ENCODE measurements at places on chromosomes 7 and 10.

DNA sequence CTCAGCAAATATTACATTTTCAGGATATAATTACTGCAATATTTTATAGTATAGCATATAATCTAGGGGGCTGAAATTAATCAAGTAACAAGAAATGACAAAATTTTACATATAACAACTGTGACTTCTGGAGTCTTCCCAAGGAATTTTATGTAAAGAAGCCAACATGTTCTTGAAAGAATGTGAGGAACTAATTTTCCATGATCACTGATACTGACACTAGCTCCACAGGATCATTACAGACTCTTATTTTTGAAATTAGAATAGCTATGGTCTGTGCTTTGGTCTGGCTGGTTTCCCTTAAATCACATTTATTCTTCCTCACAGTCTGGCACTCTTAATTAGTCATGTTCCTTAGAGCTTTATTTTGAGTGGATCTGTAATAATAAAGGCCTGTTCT, 267.7 kb upstream of the SEMA3A start:
- no peak for DNase-seq

GRCh38 chr10:124512600-124512999, 51.0 kb downstream of the LHPP start:
- DNase-seq, result no peak

DNA sequence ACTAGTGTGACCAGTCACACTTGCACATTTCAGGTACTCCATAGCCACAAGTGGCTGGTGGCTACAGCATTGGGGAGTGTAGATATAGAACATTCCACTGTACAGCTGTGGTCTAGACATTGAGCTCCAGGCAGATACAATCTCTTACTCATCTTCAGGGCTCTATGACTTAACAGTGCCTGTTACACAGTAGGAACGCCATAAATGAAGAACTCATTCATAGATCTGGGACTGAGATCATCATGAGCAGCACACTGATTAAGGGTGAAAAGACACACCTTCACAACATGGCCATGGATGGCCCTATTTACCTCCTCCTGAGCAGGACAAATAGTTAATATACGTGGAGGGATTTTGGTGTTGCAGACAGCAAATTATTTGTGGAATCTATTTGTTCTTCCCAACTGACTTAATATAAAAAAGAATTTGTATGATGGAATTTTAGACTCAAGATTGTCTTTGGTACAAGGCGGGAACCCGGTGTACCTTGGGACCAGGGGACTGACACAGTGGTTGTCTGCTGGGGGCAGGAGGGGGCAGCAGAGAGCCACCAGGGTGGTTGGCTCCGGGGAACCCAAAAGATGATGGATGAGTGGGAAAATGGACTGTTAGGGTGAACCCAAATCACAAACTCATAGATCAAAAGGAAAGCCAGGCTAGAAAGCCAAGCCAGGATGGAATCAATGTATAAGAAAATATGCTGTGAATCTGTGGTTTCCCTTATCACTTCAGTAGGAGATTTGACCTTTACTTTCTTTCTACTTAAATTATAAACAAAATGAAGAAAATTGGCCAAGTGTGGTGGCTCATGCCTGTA, 24.3 kb upstream of the CPA2 start:
- peak; percentile 10 for DNase-seq

- DNase-seq, result peak; percentile 74
Measured at GRCh38 chr7:137975221-137975620, 26.7 kb downstream of the CREB3L2 start.

GRCh38 chr10:63700631-63701156, 179.5 kb downstream of the REEP3 start:
- DNase-seq, result peak; percentile 65

GRCh38 chr10:60289800-60290199, 99.9 kb downstream of the ANK3 start:
- DNase-seq, result no peak

DNA sequence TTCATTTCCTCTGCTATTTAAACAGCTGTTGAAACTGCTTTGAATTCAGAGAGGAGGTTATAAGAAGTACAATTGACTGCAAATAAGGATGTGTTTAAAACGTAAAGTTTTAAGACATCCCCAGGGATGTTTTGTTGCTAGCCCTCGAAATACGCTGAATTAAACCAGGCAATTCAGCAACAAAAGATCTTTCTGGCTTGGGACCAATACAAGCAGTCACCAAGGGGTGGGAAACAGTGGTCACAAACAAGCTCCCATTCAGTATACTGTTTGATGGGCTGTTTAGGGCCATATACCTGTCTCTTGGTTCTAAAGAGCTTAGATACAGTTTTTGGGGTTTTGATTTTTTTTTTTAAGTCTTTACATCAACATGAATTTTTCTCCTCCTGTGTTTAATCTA, 446.3 kb upstream of the POT1 start:
- no peak for DNase-seq

DNA sequence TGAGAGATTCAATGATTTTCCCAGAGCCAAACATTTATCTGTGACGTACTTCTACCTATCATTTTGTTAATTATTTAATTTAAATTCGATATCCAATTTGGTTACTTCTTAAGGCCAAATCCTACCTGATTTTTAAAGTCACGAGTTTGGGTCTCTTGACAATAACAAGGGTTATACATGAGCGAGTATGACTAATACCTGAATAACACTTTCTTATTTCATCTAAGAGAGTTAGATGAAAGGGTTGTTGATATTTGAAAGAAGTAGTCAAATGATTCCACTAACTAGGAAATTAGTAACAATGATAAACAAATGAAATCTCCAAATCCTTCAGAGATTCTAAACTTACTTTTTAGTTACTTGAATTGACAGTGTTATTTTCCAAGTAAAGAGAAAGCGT, 1086.9 kb downstream of the XPNPEP1 start:
- no peak for DNase-seq

- no peak for DNase-seq
Measured at GRCh38 chr7:29116361-29117200, 29.8 kb downstream of the CPVL start.

DNA sequence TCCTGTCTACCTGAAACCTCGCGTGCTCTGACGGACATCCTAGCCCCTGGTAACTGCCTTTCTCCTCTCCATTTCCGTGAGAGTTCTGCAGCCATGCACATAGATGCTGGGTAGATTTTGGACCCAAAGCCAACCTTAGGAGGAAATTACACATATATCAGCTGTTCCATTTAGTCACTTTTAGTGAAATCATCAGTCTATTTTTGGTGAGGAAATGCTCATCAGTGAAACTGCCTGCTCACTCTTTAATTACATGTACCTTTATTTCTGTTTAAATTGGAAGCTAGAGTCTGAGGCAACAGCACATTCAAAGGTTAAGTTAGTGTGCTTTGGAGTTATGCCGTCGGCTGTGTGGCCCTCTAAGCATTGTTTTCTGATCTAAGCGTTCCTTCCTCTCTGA, 231.3 kb downstream of the WDR37 start:
- DNase-seq, result no peak

GRCh38 chr7:2734751-2735571, 47.0 kb downstream of the AMZ1 start:
- DNase-seq, result no peak

DNA sequence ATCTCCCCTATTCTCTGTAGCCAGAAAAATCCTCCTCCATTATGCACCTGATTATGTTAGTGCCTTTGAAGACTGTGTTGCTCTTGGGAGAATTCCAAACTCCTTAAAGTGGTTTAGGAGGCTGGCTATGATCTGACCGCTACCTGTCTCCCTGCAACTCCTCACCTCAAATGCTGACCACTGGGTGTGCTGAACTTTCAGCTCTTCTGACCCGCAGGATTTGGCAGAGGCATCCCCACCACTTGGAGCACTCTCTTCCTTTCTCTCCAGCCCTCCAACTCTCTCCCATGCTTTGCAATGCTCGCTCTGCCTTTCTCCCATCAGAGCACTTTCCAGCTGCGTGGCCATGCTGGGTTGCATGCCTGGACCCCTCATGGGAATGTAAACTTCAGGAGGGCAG, 227.6 kb downstream of the RPS24 start:
- DNase-seq, result no peak

- DNase-seq, result peak; percentile 81
Measured at GRCh38 chr10:111705021-111705420, 478.5 kb downstream of the GPAM start.

DNA sequence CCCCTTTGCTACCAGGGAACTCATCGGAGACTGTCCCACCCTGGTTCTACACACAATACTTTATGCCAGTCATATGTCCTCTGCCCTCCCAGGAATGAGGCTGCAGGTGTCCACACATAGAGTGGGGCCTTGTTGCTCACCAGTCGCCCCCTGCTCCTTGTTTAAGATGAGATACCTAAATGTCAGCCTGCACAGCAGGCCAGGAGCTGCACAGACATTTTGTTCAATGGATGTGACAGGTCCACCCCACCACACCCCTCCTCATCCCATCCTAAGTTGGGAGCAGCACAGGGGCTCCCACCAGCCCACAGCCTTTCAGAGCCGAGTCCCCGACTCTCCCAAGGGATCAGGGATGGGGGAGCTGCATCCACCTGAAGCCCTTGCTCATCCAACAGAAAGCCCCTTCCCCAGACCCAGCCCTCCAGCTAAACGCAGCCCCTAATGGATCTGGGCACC, 6.2 kb upstream of the GRID1 start:
- no peak for DNase-seq

DNA sequence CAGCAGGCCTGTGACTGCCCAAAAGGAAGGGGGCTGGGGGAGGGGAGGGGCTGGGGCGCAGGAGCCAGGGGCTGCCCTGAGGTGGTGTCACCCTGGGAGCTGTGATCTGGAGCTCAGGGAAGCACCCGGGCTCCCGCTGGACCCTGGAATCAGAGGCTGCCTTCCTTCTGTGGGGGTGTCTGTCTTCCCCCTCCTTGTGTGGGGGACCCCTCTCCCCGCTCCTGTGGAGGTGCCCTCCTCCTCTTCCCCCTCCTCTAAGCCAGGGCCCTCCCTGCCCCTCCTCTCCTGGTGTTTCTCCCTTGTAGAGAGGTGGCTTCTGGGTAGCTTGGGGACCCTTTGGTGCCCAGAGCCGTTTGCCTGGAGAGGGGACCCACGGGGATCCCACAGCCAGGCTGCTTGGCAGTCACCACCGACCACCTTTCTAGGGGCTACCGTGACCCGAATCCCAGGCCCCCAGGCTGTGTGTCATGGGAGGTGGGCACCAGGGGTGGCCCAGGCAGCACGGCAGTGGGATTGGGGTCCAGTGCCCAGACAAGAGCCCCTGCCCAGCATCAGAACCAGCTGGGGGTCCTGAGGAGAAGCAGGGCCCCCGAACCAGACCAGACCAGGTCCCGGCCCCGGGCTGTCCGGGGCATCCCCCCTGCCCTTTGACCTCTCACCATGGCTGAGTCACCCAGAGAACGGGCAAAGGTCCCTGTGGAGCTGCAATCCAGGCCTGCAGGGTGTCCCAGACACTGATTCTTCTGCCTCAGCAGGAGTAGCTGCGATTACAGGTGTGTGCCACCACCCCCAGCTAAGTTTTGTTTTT, 741 bp downstream of the PRAP1 start:
- no peak for DNase-seq

DNA sequence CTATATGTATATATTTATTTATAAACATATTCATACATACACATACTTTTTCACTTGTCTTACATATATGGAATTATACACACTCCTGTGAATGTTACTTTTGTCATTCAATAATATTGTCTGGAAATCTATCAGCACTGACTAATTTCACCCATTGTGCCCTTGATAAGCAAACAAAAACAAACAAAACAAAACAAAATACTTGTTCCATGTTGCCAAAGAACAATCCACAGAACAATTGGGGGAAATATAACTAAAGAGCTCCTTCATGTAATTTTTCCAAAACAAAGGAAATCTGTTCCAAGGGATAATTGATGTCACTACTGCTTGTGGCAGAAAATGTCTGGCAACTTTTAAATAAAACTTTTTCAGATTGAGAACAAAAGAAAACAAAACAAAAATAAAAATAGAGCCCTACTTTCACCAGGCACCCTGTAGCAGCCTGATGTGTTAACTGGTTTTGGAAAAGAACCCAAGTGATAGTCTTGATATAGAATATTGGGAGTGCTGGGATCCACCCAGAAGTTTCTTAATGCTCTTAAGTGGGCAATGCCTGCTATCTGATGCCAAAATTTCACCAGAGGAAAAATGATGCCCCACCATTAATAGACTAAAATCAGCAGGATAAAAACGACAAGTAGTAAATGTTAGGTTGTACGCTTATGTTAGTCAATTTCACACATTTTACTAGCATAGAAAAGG, 34.0 kb upstream of the CCDC7 start:
- DNase-seq, result no peak

DNA sequence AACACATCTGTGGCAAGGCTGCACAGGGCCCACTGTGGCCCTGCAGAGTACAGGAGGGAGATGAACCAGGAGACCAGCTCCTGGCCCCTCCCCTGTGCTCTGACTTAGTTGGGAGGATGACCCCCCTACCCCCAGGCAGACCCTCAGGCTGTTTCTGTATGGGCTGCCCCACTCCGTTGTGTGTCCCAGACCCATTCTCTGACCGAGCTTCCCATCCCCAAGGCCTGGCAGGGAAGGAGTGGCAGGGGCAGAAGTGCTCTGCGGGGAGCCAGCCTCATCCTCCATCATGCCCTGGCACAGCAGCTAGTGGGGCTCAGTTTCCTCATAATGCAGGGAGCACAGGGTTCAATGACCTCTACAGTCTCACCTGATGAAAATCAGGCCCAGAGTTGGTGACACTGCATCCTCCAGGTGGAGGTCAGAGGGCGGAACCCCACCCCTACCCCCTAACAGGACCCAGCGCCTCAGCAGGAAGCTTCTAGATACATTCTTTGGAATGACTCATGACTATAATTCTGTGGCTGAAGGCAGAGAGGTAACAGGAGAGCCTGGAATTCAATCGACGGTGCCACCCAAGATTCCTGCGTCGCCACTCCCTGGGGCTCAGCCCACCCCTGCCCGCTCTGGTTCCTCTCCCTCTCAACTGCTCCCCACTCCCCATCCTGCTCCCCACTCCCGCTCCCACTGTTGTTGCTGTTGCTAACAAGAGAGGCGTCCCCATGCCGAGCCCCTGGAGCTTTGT, 18.2 kb downstream of the PODXL start:
- DNase-seq, result no peak

GRCh38 chr7:42549866-42550485, 313.0 kb upstream of the GLI3 start:
- DNase-seq, result no peak

- DNase-seq, result no peak
Measured at GRCh38 chr7:2261611-2262010, 19.6 kb downstream of the NUDT1 start.

DNA sequence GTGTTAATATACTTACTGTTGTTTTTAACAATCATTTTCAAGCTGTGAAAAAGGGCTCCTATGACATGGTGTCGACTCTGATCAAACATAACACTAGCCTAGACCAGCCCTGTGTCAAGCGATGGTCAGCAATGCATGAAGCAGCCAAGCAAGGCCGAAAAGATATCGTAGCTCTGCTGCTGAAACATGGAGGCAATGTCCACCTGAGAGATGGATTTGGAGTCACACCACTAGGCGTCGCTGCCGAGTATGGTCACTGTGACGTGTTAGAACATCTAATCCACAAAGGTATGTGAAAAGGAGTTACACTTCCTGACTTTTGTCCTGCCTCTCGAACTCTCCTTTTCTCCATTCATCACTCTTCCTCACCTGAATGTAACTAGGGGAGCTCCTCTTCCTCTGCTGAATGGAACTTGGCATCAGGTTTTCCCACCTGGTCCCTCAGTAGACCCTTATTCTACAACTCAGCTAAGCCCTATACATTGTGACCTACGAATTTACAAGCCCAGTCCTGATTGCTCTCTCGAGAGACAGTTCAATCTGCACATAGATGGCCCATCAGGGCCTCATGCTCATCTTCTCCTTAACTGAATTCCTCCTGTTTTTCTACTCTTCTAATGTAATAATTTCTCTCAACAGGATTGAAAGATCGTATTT, 23.0 kb downstream of the ASB15 start:
- DNase-seq, result no peak

Data from fibroblast of gingiva (primary cell).